H4 (cell line): ENCODE measurements at places on chromosomes 3 and 15. TPM values are rescaled to one million over a fixed set of nuclear protein-coding genes. Genes with fewer than 3 reads are reported as not detected.

- no peak for DNase-seq
Observed at GRCh38 chr15:60389261-60390077, 8.3 kb downstream of the ANXA2 start.

DNA sequence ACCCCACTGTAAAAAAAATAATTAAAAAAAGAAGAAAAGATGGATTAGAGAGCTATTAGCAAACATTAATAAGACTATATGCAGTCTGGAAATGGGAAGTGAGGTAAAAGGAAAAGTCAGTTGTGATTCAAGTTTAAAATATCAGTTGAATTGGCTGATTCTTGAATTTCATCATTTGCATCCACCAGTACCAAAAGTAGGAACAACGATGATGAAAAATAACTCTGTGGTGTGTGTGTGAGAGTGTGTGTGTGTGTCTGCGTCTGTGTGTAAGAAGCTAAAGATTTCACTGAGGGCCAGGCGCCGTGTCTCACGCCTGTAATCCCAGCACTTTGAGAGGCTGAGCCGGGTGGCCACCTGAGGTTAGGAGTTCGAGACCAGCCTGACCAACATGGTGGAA is 56.0 kb upstream of the SLC4A7 start:
- DNase-seq: no peak

The MST1R gene
- 0.21 TPM in 1 of 2 replicates, not detected in the other for total RNA-seq

GRCh38 chr3:194824701-194825111 is 139.0 kb downstream of the FAM43A start:
- no peak for DNase-seq

DNA sequence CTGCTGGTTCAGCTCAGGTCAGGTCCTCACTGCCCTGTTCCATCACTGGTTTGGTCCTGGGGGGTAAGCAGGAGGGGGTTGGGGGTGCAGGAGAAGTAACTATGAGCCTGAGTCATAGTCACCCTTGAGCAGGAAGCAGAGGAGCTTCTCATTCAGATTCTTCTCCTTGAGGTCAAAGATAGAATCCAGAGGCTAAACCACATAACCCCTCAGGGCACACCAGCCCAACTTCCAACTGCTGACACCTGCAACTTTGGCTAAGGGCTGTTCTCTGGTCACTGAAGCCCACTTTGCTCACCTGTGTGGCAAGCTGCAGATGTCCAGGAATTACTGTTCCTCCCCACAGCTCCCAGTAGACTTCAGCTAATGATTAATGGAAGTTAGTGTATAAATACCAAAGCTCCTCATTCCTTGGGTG is 48.8 kb upstream of the LRRFIP2 start:
- no peak for DNase-seq

DNA sequence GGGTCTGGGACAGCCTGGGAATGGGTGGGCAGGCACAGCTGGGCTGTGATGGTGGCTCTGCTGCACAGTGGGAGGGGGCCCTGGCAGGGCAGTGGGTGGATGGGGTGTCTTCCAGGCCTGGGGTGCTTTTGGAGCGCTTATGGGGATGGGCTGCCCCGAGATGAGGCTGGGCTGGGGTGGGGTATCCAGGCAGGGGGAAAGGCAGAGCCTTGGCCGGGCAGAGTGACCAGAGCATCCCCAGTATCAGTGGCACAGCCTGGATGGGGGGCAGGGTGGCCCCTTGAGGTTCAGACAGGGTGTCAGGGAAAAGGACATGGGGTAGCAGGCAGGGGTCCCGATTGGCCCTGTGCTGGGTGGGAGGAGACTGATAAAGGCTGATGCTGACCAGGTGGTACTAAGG is 26.6 kb downstream of the HDAC11 start:
- no peak for DNase-seq

GRCh38 chr3:21835264-21835663 is 84.3 kb upstream of the ZNF385D start:
- no peak for DNase-seq

GRCh38 chr15:67783303-67783702 is 42.0 kb upstream of the SKOR1 start:
- DNase-seq: no peak

The C3orf20 gene
- not detected in 2 replicates for total RNA-seq
